Sigmoid colon (tissue), 7 donors: ENCODE measurements at places on chromosomes 6 and 20. TPM values are rescaled to one million over a fixed set of nuclear protein-coding genes. Genes with fewer than 3 reads are reported as not detected.

DNA sequence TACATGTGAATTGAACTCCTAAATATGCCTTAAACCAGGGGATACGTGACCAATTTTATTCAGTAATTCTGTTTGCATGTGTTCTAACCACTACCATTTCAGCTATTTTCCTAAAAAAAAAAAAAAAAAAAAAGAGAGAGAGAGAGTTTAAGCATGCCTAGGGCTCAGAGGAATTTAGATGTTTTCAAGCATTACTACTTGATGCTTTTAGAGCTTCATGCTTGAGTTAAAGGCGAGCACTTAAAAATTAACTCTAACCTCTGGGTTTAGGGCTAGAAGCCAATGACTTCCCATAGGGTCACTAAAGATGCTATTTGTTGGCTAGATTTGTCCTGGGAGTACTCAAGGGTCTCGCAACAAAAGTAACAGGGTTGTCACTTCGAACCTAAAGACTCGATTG, 217.7 kb downstream of the ATXN1 start:
- no peak for DNase-seq

GRCh38 chr20:47816487-47817451, 31.5 kb upstream of the SULF2 start:
- DNase-seq, result peak; percentile 42

DNA sequence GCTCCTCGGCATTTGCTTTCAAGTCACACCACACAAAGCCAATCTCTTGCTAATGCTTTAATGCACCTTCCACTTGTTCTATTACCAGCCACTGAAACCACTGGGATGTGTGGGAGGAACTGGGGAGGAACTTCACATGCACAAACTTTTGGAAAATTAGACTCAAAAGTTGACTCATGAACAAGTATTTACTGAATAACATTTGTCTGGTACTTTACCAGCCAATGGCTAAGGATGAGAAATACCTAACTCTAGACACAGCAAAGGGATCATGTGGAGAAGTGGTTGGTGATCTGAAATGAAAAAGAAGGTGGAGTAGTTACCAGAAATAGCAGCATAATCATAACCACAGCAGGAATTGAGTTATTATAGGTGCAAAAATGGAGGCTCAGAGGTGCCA, 554.0 kb upstream of the NOX3 start:
- no peak for DNase-seq

DNA sequence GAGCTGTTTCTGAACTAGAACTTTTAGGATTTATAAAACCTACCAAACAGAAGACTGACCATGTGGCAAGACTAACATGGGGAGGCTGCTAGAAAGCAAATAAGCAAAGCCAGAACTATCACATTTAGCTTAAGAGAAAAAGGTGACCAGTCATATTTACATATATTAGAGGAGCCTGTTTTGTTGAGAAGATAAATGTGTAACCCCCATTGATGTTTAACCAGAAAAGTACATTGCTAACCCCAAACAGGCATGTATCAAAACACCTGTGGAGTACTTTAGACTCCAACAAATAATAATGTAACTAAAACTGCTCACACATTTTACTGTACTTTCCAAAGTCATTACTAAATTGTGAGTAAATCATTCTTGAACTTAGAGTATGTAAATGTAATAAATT, 35.0 kb downstream of the AKIRIN2 start:
- no peak for DNase-seq

- no peak for DNase-seq
Measured at GRCh38 chr6:24125980-24126379, at the start of gene NRSN1. TSS of gene NRSN1 (plus strand) at chr6:24126215. CDS start at chr6:24134328, 8,113 bp downstream.

DNA sequence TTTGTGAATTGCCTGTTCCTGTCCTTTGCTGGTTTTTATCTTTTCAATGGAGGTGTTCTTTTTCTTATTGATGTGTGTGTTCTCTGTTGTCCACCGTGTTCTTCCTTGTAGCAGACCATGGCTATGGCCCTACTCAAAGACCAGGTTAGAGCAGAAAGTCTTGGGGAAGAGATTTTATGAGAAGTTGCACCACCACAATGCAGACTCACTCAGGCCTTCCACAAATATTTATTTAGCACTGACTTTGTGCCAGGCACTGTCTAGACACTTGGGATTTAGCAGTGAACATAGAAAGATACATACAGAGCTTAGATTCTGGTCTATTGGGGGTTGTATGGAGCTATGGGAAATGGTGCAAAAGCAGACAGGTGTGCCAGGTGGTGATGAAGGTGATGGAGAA, 98.8 kb downstream of the DTD1 start:
- DNase-seq, result no peak

DNA sequence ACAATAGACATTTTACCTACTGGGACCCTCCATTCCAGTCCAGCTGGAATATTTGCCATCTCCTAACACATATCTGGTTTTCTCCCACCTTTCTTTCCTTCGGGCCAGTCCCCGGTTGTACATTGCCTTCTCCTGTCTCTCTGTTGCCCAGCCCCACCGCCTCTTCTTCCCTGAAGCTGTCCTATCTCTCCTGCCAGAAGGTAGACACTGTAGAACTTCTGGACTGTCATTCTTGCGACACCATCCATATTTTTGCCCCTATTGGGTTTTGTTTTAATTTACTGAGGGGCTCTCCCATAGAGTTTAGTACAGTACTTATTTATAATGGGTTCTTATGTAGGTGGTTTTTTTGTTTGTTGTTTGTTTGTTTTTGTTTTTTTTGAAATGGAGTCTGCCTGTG, 4.9 kb downstream of the PTK7 start:
- no peak for DNase-seq

DNA sequence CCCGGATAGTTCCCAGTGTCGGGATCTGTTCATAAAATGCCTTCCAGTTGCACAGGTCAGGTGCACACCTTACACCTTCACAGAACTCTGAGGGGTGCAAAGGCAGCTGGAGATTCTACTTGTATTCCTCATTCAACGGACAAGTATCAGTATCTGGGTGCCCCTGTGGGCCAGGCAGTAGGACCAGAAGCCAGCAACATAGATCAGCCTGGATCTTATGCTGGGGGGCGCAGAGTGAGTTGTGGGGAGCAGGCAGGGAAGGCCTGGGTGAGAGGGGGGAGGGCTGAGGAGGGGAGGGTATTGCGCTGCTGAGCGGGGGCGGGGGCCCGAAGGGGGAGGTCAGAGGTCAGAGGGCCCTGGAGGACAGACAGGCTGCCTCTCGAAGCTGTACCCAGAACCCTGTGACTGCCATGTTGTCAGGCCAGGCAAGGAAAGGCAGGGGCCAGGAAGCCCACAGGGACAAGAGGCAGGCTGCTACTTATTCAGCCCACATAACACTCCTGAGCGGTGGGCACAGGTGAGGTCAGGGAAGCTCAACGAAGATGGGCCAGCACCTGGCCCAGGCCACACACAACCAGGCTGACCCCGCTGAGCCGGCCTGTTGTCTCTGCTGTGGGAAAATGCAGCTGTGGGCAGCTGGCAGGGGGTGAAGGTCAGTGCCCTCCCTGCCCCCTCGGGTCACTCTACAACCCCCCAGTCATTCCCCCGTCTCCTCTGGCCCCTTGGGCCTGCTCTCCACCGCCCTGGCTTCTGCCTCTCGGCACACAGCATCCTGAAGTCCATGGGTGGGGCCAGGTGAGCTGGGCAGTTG, 1.1 kb downstream of the OPRL1 start:
- DNase-seq, result no peak

DNA sequence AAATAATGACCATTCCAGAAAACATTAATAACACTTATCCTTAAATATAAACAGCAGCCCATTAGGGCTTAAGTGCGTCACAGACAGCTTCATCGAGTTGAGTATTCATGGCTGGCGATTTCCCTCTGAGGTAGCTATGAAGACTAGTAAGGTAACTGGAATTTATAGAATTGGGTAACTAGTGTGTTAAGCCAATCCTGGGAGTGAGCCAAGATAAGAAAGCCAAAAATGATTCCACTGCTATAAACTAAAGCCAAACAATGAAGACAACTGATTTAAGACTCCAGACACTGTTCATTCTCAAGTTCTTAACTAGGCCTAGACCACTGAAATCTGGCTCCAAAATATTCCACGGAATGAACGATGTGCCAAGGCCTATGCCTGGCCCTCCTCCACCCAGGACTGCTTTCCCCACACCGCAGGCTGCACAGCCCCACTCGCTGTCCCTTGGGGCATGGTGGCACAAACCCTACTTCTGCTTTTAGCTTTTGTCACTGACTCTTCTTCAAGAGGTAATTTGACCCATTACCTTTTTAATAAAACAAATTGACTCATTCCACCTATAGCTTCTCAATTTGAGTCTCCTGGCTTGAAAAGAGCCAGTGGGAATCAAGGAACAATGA, 66.0 kb downstream of the BLOC1S5 start:
- DNase-seq, result no peak

- peak; percentile 94 for DNase-seq
Measured at GRCh38 chr20:51562332-51563173, 20.0 kb upstream of the NFATC2 start.

- DNase-seq, result no peak
Measured at GRCh38 chr6:82534876-82535275, 171.3 kb downstream of the TPBG start.

GRCh38 chr20:58514321-58515232, 622 bp downstream of the APCDD1L start:
- DNase-seq, result peak; percentile 26

GRCh38 chr6:160996131-160996601, 4.6 kb downstream of the MAP3K4 start:
- no peak for DNase-seq

DNA sequence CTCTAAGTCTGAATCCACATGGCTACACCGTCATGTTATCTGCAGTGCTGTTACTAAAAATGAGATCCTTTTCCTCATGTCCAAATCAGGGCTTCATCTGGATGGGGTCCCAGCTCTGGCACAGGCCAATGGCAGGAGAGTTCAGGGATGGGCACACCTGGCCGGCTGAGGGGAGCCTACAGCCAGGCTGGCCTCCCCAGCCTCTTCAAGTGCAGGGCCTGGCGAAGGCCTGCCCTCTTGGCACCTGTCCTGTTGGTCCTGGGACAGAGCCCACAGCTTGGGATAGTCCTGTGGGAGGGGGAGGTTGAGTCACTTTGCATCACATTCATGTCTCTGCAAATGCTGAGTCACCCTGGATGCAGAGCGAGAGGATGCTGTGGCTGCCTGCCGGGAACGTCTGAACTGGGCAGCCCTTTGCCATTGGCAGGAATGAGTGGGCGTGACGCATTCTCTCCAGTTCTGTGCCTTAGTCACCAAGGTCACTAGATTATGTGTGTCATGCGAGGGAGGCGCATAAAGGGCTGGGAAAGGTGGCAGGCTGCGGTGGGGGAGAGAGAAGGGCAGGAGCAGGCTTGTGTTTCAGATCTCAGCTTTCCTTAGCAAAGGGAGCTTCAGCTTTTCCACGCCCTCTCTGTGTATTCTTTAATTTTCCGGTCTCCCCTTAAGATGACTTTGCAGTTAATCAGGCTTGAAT, 223.2 kb upstream of the ECI2 start:
- DNase-seq, result peak; percentile 93

DNA sequence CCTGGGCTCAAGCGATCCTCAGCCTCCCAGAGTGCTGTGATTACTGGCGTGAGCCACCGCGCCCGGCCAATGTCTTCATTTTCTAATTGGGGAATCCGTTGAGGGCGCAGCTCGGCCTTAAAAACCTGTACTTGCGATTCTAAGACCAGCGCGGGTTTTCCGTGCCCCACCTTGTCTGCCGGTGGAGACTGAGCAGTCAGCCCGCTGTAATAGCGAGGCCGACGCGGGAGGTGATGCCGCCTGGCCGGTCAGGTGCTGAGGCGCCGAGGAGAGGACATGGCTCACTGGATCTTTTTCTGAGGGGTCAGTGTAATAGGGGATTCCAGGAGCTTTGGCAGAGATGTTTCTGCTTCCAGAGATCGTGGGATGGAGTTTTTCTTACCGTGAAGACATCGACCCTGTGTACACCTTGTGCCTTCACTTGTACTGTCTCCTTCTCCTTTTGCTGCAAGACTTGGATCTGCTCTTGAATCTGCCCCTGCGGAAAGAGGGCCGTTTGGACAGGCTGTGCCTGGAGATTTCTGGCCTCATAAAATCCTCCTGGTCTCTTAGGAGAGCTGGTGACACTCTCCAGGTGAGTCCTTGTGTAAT, 1.5 kb downstream of the TRIM31 start:
- no peak for DNase-seq

GRCh38 chr6:147382945-147383554, 125.4 kb upstream of the SAMD5 start:
- no peak for DNase-seq

- DNase-seq, result no peak
Measured at GRCh38 chr6:19866173-19866984, 29.2 kb downstream of the ID4 start.

GRCh38 chr6:110476046-110476849, at the start of gene SLC22A16:
TSS of gene SLC22A16 (minus strand) at chr6:110476613. CDS start at chr6:110476574, 39 bp downstream.
- DNase-seq, result no peak

- no peak for DNase-seq
Measured at GRCh38 chr6:167647306-167647705, 179.4 kb upstream of the AFDN start.

GRCh38 chr6:90199900-90200299, 96.7 kb downstream of the BACH2 start:
- no peak for DNase-seq

DNA sequence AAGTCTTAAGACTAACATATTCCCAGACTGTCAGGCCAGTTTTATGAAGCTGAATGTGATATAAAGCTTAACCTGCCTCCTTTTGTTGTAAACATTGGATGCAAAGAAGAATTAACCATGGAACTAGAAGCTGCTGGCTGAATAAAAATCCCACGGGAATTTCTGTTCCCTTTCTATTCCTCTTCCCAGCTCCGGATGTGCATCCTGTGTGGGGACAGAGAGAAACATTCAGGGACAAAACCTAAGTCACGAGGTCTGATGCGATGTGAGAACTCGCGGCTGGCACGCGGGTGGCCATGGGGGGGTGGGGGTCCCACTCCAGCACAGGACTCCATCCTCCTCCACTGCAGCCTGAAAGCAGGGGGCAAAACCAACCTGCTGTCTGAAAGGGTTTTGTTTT, 32.2 kb downstream of the RAMACL start:
- no peak for DNase-seq

- no peak for DNase-seq
Measured at GRCh38 chr6:115629415-115629814, 431.3 kb downstream of the FRK start.

GRCh38 chr20:17895641-17896171, 72.9 kb downstream of the SNX5 start:
- peak; percentile 84 for DNase-seq

POPDC3 gene
- total RNA-seq, result 0.41 TPM

STX11 gene
- total RNA-seq, result 4.3 TPM

CDH26 gene
- 1.4 TPM for total RNA-seq

OXT gene
- total RNA-seq, result not detected

SLC22A7 gene
- total RNA-seq, result not detected

FAM83D gene
- 18.9 TPM for total RNA-seq

SASH1 gene
- total RNA-seq, result 101 TPM

SLC22A1 gene
- 1.9 TPM for total RNA-seq

FAM110A gene
- total RNA-seq, result 2.3 TPM

FLRT3 gene
- 6.4 TPM for total RNA-seq

POLR1H gene
- total RNA-seq, result 11.1 TPM

LINC00237 gene
- not detected for total RNA-seq

APOM gene
- 7.2 TPM for total RNA-seq

FOXC1 gene
- 1.5 TPM for total RNA-seq

EPHA7 gene
- 134 TPM for total RNA-seq

MKKS gene
- total RNA-seq, result 19.9 TPM

NDRG3 gene
- 28.5 TPM for total RNA-seq

GMPR gene
- 26.5 TPM for total RNA-seq

CLPSL1 gene
- not detected for total RNA-seq
